Fibroblast of upper back skin (primary cell): ENCODE measurements at places on chromosomes 6 and 20.

DNA sequence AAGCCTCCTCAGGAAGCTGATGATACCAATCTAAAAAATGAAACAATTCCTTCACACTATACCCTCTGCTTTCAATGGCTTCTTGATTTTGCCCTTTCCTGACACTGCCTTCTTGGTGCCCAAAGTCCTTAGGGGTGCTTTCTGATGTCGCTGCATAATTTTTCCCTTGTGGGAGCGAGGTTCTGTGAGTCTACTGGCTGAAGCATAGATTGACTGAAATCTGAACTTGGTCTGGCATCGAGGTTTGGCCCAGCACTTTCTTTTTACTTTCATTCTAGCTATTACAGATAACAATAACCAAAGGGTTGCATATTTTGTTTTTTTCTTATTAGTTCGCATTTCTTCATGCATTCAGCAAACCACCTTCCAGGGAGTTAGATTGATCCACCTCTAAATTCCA is 65.8 kb downstream of the E2F3 start:
- DNase-seq = no peak

DNA sequence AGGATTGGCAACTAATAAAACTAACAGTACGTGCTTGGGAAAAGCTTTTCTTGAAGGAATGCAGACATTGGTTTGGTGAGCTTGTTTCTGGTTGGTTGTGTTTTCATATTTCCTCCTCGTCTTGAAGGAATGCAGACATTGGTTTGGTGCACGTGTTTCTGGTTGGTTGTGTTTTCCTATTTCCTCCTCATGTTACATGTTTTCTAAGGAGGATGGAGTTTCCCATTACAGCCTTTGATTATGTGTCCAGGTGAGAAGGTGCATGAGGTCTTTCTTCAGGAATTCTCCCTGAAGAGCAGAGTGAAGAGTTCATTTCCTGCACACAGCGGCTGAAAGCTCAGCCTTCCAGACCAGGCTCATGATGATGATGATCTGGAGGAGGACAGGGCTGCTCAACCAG is 190.6 kb downstream of the SMOC2 start:
- DNase-seq = no peak

- DNase-seq = no peak
Measured at GRCh38 chr6:39897698-39898097, 36.6 kb downstream of the MOCS1 start.

- DNase-seq = no peak
Measured at GRCh38 chr6:52746213-52746612, 17.1 kb downstream of the GSTA2 start.
